ENCODE measurements at places on chromosomes 4 and X.
A peak's percentile ranks its signal among the peaks of the same experiment; 100 is the strongest.

DNA sequence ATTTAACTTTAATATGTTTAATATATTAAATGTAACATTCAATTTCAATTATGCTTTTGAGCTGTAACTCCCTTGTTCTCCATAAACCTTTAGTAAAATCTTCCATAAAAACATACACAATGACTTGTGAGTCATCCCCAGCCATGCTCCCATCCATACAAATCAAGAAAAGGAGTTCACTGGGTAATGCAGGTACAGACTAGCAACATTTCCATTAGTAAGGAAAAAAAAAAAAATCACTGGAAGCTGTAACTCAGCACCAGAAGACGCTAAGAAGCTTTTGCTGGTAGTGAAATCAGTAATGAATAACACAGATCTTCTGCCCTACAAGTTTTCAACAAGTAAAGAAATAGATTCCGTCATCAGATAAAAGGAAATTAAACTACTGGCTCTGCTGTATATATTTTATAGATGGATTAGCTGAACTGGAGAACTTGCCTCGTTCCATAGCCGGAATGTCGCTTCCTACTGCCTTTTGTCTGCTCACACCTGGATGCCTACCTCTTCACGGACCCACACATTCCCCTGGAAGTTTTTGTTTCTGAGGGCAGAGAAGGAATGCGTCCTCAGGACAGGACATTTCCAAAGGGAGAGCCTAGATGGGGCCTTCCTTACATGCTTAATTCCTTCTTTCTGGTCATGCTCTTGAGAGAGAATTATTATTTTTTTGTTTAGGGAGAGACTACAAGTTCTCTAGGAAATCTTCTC, 298.4 kb upstream of the ANKRD50 start:
- DNase-seq, result no peak

GRCh38 chrX:107935200-107935599, 47.0 kb downstream of the TEX13B start:
- DNase-seq, result no peak

DNA sequence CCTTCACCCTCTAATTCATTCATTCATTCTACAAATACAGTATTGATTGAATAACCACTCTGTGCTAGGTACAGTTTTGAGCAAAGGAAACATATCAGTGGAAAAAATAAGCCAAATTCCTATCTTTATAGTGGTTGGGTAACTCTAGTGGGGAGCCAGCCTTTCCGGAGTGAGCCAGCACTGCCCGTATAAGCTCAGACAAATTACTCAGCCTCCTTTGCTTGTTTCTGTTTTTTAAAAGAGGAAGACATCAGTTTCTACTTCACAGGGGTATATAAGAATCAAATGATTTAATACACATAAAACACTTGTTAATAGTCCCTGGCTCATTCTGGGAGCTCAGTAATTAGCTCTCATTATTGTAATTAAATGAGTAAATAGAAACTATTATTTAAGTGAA, 238.2 kb upstream of the MAD2L1 start:
- no peak for DNase-seq

DNA sequence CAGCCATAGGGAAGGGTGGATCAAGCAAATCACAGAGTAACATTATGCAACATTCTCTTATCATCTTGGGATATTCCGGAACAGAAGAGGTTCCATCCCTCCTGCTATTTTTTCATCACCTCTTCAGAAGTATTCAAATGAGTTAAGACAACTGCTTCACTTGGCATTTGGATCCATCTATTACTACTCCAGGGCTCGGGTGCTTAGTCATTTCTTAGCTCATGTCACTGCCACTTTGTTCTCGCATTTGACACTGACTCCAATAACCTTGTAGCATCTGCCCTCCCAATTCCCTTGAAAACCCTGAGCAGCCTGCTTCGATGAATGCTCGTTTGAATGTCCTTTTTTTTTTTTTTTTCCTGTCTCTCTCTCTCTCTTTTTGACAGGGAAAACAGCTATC, 114.9 kb downstream of the PPARGC1A start:
- DNase-seq, result no peak

GRCh38 chr4:113141901-113142346, 92.5 kb downstream of the ANK2 start:
- DNase-seq, result no peak

- DNase-seq, result no peak
Measured at GRCh38 chrX:25928316-25928715, 209.8 kb upstream of the MAGEB18 start.

DNA sequence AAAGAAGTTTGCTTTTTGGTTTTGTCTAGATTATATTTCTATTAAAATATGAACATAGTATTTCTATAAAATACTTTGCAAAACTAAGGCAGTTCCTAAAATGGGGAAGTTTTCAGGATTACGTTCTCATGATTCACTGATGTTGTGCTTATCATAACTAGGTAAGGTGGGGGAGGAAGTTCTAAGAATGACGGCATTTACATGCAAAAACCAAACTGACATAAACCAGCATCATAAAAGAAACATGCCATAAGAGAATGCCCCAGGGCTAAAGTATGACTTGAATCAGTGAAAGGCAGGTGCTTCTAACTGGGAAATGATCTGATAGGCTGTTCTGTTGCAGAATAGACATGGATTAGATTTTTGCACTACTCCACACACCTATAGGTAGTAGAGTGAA, 204.7 kb upstream of the JADE1 start:
- DNase-seq, result no peak

GRCh38 chr4:26322346-26322745, 1.5 kb downstream of the RBPJ start:
- DNase-seq, result no peak

GRCh38 chrX:104343428-104344129, 88.8 kb upstream of the ESX1 start:
- peak; percentile 7 for DNase-seq

- no peak for DNase-seq
Measured at GRCh38 chrX:46838486-46838870, 1.6 kb downstream of the RP2 start.

DNA sequence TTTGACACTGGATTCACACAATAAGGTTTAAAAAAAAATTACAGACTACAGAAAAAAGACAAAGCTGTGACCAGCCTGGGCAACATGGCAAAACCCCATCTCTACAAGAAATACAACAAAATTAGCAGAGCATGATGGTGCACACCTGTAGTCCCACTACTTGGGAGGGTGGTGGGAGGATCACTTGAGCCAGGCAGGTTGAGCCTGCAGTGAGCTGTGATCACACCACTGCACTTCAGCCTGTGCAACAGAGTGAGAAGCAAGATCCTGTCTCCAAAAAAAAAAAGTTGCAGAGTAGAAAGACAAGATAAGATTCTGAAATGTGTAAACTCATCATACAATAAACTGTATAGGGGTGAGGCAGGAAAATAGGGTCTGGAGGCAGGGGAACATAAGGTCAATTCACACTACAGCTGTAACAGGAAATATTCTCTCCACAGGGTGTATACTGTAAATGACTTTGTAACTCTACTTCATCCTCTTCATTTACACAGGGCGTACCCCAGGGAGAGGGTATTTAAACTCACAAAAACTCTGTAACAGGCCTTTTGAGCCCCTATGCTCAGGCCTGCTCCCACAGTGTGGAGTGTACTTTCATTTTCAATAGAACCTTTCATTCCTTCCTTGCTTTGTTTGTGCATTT, 112.6 kb upstream of the MAPK10 start:
- DNase-seq, result no peak

- DNase-seq, result no peak
Measured at GRCh38 chr4:1956631-1957030, 52.1 kb downstream of the NELFA start.

DNA sequence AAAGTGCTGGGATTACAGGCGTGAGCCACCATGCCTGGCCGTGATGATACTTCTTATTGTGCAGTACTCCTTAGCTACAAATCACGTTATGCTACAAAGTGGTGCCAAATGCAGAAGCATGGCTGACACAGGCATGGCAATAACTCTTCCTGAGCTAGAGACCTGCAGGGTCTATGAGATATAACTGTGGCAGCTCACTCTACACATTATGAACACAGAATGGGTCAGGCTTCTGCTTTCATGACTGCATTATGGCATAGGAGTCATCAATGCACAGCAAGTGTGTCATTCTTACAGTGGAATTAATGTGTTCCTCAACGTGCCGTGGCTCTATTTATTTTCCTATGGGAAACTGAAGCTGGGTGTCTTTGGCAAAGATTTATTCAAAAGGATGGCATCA, 64.5 kb downstream of the UGT8 start:
- DNase-seq, result no peak

GRCh38 chrX:115616943-115617563, 56.1 kb downstream of the PLS3 start:
- DNase-seq, result no peak

- DNase-seq, result no peak
Measured at GRCh38 chrX:94178145-94178788, 504.3 kb downstream of the FAM133A start.

- DNase-seq, result no peak
Measured at GRCh38 chrX:16148896-16149295, 18.4 kb upstream of the MAGEB17 start.

DNA sequence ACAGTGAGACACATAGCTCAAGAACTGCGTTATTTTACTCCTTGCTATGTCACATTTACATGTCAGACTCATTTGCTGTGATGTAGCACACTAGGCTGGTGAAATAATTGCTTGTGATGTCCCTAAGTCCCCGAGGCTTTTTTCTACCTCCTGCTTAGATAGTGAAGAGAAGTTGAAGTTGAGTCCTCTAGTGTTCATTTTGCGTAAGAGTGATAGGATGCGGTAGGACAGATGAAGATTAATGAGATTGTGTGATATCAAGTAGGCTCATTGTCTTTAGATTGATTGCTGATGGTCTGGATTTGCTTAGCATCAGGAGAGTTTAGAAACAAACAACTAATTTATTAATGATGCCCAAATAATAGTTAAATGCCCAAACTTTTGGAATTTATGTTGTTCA, 173.6 kb upstream of the NUDT6 start:
- DNase-seq, result no peak
